Dorsolateral prefrontal cortex (tissue), 122 donors: ENCODE measurements at places on chromosomes 6 and 20. TPM values are rescaled to one million over a fixed set of nuclear protein-coding genes. Genes with fewer than 3 reads are reported as not detected.

DNA sequence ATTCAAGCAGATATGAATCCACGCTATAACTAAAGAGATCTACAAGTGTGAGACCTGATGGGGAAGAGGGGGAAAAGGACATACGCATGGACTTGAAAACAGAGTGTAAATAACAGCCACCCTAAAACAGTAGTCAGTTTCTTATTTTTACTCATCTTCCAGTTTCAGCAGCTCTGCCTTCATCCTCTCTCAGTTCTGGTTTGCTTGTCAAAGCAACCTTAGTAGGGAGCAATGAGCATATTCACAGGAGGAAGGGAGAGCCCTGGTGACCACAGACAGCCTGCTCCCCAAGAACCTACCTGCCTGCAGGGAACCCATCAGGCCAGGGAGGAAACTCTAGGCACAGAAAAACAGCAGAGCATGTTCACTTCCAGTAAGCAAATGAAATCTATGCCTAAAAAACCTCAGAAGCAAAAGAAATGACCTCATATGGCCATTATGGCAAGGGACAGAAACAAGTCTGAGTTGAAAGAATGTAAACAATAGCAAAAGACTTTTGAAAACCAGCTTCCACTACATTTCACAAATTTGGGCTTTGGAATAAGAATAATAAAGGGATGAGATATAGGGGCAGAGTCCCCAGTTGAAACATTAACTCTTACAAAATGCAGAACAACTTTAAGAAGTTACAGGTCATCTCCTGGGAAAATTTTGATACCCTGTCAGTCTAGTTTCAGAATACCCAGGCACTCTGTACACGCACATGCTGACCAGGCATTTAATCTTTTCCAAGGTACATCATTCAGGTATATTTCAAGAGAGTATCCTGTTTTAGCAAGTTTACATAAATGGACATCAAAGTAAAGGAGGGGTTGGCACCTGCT lies 120.8 kb upstream of the BCLAF1 start:
- no peak for DNase-seq

GRCh38 chr6:82397962-82398692 lies 34.5 kb downstream of the TPBG start:
- no peak for DNase-seq

DNA sequence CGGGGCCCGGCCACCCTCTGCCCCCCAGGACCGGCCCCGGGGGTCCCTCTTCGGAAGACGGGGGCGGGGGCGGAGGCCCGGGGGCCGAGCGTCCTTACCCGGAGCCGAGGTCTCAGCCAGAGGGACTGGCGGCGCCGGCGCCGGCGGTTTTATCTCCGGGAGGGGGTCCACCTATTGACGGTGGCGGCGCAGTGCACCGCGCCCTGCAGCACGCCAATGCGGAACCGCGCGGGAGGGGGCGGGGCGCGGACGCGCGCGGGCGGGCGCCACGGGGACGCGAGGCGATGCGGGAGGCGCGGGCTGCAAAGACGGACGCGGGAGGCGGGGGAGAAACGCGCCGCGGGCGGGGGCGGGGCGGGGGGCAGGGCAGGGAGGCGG lies at the start of gene EEF1A2:
EEF1A2 (minus strand) TSS at position 124 of the 378 bp plus-strand sequence. CDS start 1,320 bp downstream, outside the sequence.
- peak; percentile 78 for DNase-seq

DNA sequence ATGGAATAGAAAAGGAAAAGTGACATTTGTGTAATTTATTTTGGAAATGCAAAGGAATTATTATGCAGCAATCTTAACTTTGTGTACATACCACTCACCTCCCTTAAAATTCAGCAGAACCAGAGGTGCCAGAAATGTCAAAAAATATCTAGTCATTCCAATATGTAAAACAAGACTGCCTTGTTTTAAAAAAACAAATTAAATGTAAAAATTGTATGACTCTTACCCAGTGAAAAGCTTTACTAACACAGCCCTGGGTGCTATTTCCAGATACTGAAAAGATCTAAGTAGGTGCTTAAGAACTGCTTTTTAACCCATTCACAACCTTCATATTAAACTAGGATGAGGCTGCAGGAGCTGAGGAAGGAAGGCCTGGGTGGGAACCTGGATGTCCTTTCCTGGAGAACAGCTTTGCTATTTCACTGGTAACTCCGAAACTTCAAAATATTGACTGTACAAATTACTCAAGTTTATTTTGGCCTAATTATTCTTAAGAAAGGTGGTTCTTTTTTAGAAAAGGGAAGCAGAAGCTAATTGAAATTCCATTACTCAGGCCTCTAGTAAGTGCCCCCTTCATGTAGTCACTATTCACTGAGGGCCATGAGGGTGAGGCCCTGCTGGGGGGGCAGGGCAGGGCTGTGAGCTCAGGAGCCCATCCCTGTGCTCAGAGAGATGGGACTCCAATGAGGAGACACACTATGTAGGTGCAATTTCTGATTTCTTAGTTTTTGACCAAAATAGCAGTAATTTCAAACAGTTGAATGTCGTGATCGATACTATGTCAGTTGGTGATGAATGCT lies 139.6 kb downstream of the MAP3K4 start:
- no peak for DNase-seq

GRCh38 chr6:16907991-16908390 lies 146.7 kb upstream of the ATXN1 start:
- DNase-seq, result no peak

GRCh38 chr6:12593771-12594529 lies 122.6 kb upstream of the PHACTR1 start:
- DNase-seq, result no peak

DNA sequence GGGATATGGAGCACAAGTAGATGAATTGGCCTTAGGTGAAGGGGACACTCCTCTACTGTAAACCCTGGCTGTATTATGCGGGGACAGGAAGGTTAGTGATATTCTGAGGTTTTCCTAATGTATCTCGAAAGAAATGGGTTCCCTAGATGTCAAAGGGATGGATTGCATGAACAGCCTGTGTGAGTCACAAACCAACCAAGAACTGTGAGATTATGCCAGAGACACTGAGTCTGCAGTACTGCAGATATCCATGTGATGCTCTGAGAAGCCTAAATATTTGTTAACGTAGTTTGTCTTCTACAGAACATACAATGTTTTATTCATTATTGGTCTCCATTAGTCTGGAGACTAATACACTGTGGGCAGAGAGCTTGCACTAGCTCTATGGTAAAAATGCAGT lies 182.2 kb downstream of the AKAP7 start:
- DNase-seq, result no peak

DNA sequence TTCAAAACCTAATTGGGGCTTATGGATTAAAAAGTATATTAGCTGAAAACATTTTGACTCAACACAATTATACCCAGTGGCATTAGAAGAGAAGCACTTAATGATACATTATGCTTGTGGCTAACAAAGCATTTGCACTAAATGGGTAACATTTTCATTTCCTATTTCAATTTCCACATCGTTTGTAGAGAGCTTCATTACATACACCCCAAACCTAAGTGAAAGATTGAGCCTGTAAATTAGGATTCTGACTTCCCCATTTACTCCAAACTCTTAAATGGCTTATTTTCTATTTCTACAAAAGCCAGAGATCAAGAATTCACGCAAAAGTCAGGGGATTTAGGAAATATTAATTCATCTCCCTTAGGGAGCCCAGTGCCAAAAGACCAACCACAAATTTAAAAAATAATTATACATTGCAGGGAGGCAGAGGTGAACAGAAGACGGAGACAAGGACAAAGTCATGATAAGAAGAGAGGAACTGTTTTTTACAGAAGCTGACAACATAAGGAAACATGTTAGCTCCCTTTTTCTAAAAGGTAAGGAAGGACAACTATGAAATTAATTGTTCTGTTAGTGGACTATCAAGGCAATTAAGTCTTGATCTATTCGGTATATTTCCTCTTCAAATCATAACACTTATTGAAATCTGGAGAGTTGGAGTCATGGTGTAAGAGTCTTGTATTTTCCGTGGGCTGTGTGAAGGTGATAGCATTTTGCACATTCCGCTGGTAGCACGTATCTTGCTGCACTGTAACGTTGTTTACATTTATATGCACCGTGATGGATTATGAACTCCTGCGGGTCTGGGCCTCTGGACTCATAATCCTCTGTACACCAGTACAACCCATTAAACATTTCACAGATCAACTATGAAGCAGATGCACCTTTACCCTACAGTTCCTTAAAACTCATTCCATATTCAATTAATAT lies 24.8 kb upstream of the EZR start:
- no peak for DNase-seq

- no peak for DNase-seq
Measured at GRCh38 chr20:33124261-33124660, 43.7 kb upstream of the BPIFA2 start.

GRCh38 chr6:41438746-41439145 lies 103.3 kb downstream of the NCR2 start:
- DNase-seq, result no peak

DNA sequence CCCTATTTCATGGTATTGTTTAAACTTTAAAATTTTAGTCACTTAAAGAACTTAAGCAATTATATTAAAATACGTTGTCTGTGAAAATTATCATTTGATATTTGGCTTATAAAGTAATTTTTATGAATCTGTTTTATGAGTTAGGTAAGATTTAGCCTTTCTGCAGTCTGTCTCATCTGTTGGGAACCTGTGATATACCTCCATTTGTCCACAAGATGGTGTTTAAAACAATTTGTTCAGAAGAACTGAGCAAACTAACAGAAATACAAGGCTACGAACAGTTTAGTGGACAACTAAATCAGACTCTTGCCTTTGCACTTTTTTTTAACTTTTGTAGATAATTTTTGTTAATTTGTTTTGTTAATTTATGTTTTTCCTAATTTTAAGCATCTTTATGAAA lies 92.4 kb downstream of the COL9A1 start:
- no peak for DNase-seq

- DNase-seq, result no peak
Measured at GRCh38 chr6:88133718-88134117, 32.4 kb downstream of the CNR1 start.

- DNase-seq, result no peak
Measured at GRCh38 chr6:41546866-41547798, 951 bp downstream of the FOXP4 start.

- DNase-seq, result no peak
Measured at GRCh38 chr6:167211881-167212712, 54.3 kb upstream of the GPR31 start.

DNA sequence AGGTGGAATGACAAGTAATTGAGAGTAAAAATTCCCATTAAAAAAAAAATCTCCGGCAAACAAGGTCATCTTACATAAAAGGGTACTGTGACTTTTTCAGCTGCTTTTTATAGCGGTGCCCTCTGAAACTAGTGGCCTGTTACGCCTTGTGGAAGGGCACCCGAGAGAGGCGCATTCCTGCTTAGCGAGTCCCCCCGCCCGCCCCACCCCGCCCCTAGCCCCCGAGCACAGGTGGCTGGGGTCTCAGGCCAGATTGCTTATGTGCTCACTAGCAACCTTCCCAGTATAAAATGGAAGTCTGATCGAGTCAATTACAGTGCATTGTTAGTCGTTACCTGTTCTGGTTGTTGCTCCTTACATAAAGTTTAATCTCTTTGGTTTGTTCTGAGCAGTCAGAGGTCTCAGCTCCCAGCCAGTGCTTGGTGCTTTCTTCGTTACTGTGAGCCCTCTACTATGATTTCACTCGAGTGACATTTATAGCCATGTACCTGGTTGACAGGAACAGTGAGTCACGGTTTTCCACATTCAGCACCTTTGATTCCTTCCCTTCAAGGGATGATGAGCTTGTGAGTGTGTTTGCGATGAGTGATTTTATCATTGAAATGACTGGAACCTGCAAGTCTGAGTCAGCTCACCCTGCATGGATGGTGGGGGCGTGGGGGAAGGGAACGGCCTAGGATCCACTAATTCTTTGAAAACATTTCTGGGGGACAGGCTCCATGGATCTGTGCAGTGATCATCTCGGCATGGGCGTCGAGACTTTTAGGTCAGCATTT lies 47.6 kb downstream of the ZDHHC14 start:
- DNase-seq, result no peak

DNA sequence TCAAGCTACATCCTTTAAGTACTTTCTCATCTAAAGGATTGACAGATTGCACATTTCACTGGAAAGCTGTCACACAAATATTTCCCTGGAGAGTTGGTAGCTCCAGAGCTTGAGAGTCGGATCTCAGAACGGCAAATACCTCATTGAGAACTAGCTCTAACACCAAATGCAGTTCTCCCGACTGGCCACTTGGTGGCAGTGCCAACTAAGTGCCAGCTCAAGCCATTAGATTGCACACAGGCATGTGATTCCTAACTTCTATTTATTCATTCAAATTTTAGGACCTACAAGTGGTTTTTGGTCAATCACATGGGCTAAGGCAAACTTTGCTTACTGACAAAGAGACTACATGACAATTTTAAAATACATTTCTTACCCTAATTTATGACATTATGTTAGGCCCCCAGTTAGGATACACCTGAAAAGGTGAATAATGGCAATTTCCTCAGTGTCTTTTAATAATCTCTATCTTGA lies 7.9 kb upstream of the MCHR2 start:
- DNase-seq, result peak; percentile 65

DNA sequence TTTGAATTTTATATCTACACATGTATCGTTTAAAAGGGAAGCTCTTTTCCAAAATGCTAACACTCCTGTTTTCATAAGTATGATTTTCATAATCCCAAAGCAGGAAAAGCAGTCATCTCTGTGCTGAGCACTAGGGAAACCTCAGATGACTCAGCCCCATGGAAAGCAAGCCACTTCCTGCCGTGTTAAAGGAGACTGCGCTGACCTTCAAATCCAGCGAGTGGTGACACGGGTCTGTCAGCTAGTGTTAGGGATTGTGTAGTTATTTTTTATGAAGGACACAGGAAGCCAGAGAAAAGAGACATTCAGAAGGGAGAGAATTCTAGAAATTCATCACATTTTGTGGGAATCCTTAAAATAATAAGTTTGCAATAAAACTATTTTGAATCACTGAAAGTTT lies 57.0 kb upstream of the CD93 start:
- DNase-seq, result no peak

DNA sequence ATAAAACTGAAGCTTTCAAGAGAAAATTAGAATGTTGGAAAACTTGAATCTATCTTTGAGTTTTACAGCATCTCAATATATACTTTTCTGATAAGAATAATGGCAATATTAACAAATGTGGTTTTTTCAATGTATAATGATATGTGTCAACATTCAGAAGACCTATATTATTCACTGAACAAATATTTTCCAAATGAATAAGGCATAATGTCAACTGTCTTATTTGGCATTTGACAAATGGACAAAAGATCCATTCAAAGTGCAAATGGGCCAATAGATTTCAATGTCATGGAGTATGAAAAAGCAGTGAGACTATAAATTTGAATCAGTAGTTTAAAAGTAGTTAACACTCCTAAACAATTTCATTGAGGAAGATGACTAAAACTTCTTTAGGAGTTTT lies 20.9 kb downstream of the LMBRD1 start:
- no peak for DNase-seq

GRCh38 chr20:32523613-32524213 lies 61.4 kb downstream of the NOL4L start:
- DNase-seq, result peak; percentile 15

Gene EYS
- total RNA-seq, result 0.90 TPM

Gene BPIFB4
- not detected for total RNA-seq

Gene SLC35B3
- total RNA-seq, result 10.8 TPM

Gene RPP40
- 9.4 TPM for total RNA-seq

Gene SLC22A23
- total RNA-seq, result 62.5 TPM

Gene ARFGEF3
- total RNA-seq, result 77.1 TPM

Gene ESR1
- total RNA-seq, result 3.8 TPM

Gene C6orf58
- total RNA-seq, result not detected
